Stimulated activated CD4-positive, alpha-beta T cell treated with anti-CD3 and anti-CD28 coated beads, Interleukin-2, amount 100 ng/mL, for 4 hours (primary cell): ENCODE measurements at places on chromosomes 7 and 10.

DNA sequence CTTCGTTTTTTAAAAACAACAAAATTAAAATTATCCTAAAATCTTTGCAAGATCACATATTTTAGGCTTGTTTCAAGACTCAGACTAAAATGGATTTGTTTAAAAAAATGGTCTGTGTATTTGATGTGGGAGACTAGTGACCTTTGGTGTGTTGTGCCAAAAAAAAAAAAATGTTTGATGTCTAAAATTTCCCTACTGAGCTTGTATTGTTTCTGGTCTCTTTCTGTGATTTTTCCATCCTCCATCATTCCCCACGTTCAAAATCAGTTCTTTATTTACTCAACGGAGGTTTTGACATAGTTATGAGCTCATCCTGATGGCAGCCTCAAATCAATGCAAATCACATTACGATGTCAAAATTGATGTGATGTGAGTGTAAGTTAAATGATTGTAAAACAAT is 326.2 kb downstream of the RNLS start:
- no peak for DNase-seq

DNA sequence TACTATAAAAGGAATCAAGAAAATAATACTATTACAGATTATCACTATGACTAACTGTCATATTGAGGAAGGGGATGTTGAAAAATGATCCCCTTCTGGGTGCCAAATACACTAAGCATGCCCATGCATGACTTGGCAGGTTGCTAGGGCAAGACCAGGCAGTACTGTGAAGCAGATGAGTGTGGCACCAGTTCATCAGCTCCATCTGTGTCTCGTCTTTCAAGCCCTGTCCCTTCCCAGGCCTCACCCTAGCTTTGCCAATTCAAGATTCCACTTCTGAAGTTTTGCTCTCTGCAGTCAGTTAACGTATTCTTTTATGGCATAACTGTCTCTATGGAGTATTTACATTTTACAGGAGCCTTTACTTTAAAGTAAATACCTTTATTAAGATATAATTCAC is 135.6 kb upstream of the HPS1 start:
- DNase-seq, result no peak

DNA sequence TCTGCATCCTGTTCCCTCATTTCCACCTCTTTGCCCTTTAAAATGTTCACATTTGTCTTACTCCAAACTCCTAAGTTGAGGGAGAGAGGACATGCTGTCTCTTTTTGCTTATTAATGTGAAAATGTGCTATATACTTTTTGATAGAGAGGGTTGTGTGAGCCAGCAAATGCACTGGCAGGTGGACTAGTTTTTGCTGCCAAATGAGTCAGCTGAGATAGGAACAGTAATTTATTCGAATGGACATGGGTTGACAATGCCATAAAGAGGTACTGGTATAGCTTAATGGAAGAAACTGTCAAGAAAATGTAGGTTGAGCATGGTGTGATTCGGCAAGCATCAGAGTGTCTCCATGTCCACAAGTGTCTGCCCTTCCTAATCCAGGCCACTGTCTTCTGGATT is 9.2 kb upstream of the TRUB1 start:
- DNase-seq, result no peak

- no peak for DNase-seq
Observed at GRCh38 chr10:121043124-121043849, 192.1 kb downstream of the WDR11 start.

- no peak for DNase-seq
Observed at GRCh38 chr10:97416565-97416964, 9.4 kb upstream of the PGAM1 start.
